ENCODE measurements at places on chromosomes 16 and 17.
A peak's percentile ranks its signal among the peaks of the same experiment; 100 is the strongest.

- no peak for DNase-seq
- no peak overlapping the region for H3K4me3 ChIP-seq
- no peaks in the 10 kb centered on the region for H3K4me1 ChIP-seq
These were observed 15.2 kb downstream of the PHLPP2 start for GRCh38 chr16:71709229-71709781.

GRCh38 chr17:43530288-43531081 lies 15.7 kb downstream of the ETV4 start:
- H3K27me3 ChIP-seq: no peaks in the 10 kb centered on the region
- DNase-seq: no peak
- H3K4me3 ChIP-seq: no peak overlapping the region

GRCh38 chr16:66300037-66300436 lies 66.5 kb upstream of the CDH5 start:
- no peak overlapping the region for H3K4me3 ChIP-seq
- DNase-seq: no peak
- H3K4me1 ChIP-seq: peaks cover 8% of the 10 kb centered on the region
- H3K36me3 ChIP-seq: no peaks in the 10 kb centered on the region

DNA sequence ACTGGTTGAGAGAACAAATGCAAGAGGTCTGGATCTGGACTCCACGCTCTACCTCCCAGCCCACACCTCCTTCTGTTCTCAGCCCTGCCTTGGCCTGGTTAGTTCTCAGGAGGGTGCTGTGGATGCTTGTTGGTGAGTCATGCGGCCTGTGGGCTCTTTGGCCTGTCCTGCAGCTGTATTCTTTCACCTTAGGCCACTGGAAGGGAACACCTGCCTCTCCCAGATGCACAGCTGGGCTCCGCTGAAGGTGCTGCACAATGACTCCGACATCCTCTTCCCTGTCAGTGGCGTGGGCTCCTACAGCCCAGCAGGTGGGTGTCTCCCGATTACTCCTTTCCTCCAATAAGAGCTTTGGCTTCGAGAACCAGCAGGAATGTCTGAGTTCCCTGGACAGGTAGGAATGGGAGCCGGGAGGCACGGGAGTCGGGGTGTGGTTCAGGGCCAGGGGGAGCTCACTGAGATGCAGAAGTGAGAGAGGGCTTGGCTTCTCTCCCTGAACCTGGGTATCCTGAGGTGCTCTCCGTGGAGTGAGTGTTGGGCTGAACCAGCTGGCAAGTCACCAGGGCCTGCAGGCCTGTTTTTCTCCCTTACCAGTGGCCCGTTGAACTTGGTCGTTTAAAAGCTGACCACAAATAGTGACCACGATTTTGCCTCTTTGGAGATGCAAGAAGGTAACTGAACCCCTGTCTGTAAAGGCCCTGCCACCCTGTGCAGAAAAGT lies 85.0 kb downstream of the SNX29 start:
- DNase-seq: no peak
- peaks cover 10% of the 10 kb centered on the region for H3K4me1 ChIP-seq
- peaks cover 8% of the 10 kb centered on the region for H3K36me3 ChIP-seq
- H3K27ac ChIP-seq: no peak overlapping the region

- H3K4me3 ChIP-seq: no peak overlapping the region
- peaks cover 19% of the 10 kb centered on the region for H3K36me3 ChIP-seq
- H3K27ac ChIP-seq: no peak overlapping the region
- peaks cover 18% of the 10 kb centered on the region for H3K4me1 ChIP-seq
- H3K27me3 ChIP-seq: no peaks in the 10 kb centered on the region
These were observed 10.0 kb downstream of the SPATA32 start for GRCh38 chr17:45251931-45252330.

GRCh38 chr16:3458278-3458851 lies 14.9 kb downstream of the NAA60 start:
- H3K4me3 ChIP-seq: peak overlapping the region; percentile 87
- H3K27me3 ChIP-seq: no peaks in the 10 kb centered on the region
- H3K27ac ChIP-seq: peak overlapping the region; percentile 72
- no peak for DNase-seq
- peaks cover 50% of the 10 kb centered on the region for H3K4me1 ChIP-seq
- H3K36me3 ChIP-seq: peaks cover 3% of the 10 kb centered on the region

- H3K4me3 ChIP-seq: no peak overlapping the region
- no peak overlapping the region for H3K27ac ChIP-seq
- peak; percentile 10 for DNase-seq
- no peaks in the 10 kb centered on the region for H3K27me3 ChIP-seq
These were observed 55.3 kb downstream of the SKAP1 start for GRCh38 chr17:48374650-48375230.

DNA sequence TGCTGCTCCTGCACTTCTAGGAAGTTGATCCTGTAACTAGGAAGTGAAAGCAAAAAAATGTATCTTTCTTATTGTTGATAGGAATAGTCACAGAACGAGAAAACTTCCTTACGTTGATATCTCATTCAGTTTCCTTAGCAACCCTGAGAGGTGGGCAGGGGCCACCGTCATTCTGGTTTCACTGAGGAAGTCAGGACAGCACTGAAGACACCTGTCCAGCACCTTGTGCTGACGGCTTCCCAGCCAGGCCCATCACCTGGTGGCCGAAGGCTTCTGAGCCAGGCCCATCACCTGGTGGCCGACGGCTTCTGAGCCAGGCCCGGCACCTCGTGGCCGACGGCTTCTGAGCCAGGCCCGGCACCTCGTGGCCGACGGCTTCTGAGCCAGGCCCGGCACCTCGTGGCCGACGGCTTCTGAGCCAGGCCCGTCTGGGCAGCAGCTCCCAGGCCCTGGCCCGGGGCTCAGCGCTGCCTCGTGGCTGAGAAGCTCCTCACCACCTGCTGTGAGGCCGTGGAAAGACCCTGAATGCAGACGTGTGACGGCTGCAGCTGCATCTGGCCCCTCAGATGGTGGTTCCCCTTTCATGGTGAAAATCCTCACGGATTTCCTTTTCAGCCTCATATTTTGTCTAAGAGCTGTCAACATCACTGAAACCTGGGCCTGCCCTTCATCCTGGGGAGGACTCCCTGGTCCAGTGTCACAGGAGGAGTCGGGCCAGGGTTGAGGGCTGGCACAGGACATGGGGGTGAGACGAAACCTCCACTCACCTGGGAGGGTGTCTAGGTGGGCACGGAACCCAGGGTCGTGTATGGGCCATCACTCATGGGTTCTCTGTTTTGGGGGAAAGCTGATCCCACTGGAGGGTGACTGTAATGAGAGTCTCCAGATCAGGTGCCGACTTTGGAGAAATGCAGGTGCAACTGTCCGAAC lies 33.0 kb upstream of the ZNF750 start:
- no peak for DNase-seq
- no peak overlapping the region for H3K27ac ChIP-seq
- H3K4me1 ChIP-seq: peaks cover 4% of the 10 kb centered on the region

- H3K27ac ChIP-seq: peak overlapping the region; percentile 40
- no peaks in the 10 kb centered on the region for H3K27me3 ChIP-seq
- no peaks in the 10 kb centered on the region for H3K36me3 ChIP-seq
- no peak overlapping the region for H3K4me3 ChIP-seq
- peaks cover 37% of the 10 kb centered on the region for H3K4me1 ChIP-seq
- DNase-seq: no peak
These were observed 30.3 kb upstream of the SUPT4H1 start for GRCh38 chr17:58382108-58382871.

DNA sequence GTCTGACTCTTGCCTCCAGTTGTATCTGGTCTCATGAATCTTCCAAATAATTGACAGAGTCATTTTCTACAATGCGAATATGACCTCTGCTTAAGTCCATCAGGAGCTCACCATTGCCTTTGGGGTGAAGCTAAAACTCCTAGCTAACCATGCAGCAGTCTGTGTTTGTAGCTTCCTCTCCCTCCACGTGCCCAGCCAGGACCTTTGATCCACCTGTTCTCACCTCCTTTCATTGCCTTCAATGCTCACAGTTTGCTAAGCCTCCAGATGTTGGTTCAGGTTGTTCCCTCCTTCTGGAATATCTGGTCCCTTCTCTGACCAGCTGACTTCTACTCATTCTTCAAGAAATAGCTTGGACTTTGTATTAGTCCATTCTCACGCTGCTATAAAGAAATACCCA lies 23.0 kb downstream of the BMERB1 start:
- no peak overlapping the region for H3K4me3 ChIP-seq
- DNase-seq: no peak
- H3K4me1 ChIP-seq: no peaks in the 10 kb centered on the region
- no peaks in the 10 kb centered on the region for H3K27me3 ChIP-seq

DNA sequence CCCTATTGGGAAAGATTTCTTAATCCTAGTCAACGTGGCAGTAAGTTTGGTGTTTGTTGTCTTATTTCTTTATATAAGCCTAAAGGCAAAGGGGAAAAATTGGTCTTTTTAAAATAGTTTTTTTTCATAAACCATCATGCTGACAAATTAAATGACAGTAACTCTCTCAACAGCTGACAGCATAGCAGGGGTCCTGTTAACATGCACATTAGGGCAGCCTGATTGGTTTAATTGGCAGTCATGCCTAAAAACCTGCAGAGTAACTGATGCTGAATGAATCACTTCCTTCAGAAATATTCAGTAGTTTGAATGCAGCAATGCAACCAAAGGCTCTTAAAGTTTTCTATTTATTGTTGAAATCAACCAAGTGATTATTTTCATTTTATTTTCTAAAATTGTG lies 85.4 kb downstream of the ITFG1 start:
- H3K27me3 ChIP-seq: no peaks in the 10 kb centered on the region
- H3K4me1 ChIP-seq: no peaks in the 10 kb centered on the region
- no peak for DNase-seq
- peaks cover 4% of the 10 kb centered on the region for H3K36me3 ChIP-seq

- H3K27me3 ChIP-seq: no peaks in the 10 kb centered on the region
- H3K4me1 ChIP-seq: peaks cover 5% of the 10 kb centered on the region
- no peak for DNase-seq
- no peak overlapping the region for H3K4me3 ChIP-seq
- no peak overlapping the region for H3K27ac ChIP-seq
- H3K36me3 ChIP-seq: peaks cover 10% of the 10 kb centered on the region
These were observed 4.0 kb upstream of the FBXL20 start for GRCh38 chr17:39405436-39405835.

DNA sequence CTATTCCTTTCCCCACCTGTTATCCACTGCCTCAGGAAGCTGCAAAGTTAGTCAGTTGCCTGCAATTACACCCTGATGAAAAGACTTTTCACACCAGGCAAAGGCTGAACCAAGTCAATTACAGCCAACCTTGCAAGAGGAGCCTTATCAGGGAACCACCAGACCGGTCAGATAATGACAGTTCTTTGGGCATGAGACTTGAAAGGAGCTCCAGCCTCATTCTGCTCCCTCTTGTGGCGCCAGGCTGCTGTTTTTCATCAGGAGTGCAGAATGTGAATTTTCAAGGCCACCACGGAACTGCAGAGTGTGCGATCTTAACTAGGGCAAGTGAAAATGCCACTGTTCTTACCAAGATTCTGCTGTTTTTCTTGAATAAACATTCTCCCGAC lies 22.5 kb downstream of the DNAI2 start:
- H3K36me3 ChIP-seq: no peaks in the 10 kb centered on the region
- peaks cover 8% of the 10 kb centered on the region for H3K27me3 ChIP-seq
- no peak overlapping the region for H3K27ac ChIP-seq
- no peak overlapping the region for H3K4me3 ChIP-seq

DNA sequence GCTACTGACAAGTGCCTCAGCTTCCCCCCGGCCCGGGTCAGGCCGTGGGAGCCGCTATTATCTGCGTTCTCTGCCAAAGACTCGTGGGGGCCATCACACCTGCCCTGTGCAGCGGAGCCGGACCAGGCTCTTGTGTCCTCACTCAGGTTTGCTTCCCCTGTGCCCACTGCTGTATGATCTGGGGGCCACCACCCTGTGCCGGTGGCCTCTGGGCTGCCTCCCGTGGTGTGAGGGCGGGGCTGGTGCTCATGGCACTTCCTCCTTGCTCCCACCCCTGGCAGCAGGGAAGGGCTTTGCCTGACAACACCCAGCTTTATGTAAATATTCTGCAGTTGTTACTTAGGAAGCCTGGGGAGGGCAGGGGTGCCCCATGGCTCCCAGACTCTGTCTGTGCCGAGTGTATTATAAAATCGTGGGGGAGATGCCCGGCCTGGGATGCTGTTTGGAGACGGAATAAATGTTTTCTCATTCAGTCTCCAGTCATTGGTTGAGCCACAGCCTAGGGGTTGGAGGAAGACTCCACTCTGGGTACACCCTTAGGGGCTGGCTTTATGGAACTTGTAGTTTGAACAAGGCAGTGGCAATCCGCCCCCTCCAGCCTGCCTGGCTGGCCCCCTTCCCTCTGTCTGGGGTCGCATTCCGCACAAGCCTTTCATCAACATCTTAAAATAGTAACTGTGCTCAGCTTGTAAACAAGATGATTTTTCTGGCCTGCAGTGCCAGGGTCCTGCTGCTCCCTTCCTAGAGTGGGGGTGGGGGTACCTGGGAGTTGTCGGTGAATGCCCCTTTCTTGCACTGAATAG lies 4.1 kb downstream of the SYNGR2 start:
- peak overlapping the region; percentile 54 for H3K27ac ChIP-seq
- H3K4me1 ChIP-seq: peaks cover 77% of the 10 kb centered on the region
- H3K36me3 ChIP-seq: peaks cover 14% of the 10 kb centered on the region
- DNase-seq: no peak
- no peaks in the 10 kb centered on the region for H3K27me3 ChIP-seq
- H3K4me3 ChIP-seq: no peak overlapping the region

DNA sequence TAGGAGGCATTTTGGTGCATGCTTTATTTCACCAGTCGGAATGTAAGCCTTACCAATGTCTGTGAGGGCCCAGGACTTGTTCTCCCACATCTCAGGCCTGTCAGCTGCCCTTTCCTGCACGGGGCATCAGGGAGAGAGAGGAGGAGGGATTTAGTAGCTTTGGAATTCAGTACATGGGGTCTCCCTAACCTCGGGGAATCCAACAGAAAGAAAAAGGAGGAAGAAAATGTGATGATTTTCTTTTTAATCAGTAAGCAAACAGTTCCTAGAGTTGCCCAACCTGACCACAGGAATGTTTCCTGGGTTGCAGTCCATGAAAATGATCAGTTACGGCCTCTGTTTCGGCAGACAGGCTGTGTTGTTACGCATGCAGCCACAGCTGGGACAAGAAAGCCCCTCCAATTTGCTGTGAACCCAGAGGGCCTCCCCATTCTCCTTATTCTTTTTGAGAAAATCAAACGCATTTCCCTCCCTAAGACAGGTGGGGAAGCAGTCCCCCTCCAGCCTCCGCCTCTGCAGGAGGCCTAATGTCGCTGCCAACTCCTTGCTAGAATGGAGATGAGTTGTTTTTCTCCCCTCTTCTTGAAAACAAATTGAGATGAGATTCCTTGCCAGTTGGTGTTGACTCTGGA lies 53.1 kb upstream of the TANGO6 start:
- no peaks in the 10 kb centered on the region for H3K36me3 ChIP-seq
- no peak overlapping the region for H3K4me3 ChIP-seq
- no peaks in the 10 kb centered on the region for H3K4me1 ChIP-seq
- DNase-seq: no peak
- no peak overlapping the region for H3K27ac ChIP-seq
- H3K27me3 ChIP-seq: no peaks in the 10 kb centered on the region

DNA sequence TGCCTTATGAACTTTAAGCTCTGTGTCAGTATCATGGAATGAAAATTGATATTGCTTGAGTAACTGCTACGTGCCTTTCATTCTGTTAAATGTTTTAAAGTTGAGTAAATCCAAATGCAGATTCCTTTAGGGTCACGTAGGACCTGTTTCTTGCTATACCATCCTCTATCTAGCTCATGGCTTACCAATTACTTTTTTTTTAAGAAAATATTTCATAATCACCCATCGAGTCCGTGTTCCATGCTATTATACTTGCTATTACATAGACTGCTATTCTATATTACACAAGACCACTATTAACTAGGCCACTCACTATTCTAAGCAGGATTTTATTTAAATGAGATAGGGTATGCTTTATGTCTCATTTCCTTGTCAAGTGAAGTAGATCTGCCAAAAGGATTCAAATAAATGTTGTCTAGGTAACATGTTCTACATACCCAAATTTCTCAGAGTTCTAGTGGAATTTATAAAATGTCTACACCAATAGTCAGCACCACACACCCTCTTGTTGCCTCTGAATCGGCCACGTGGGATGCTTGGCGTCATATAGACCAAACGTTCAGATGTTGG lies 11.9 kb downstream of the ANKFN1 start:
- no peak overlapping the region for H3K27ac ChIP-seq
- DNase-seq: no peak
